ENCODE measurements at places on chromosomes 5 and 9.

- DNase-seq: no peak
Measured at GRCh38 chr5:82465235-82465634, 187.1 kb upstream of the RPS23 start.

GRCh38 chr9:12958279-12958678 lies 183.5 kb downstream of the LURAP1L start:
- no peak for DNase-seq

DNA sequence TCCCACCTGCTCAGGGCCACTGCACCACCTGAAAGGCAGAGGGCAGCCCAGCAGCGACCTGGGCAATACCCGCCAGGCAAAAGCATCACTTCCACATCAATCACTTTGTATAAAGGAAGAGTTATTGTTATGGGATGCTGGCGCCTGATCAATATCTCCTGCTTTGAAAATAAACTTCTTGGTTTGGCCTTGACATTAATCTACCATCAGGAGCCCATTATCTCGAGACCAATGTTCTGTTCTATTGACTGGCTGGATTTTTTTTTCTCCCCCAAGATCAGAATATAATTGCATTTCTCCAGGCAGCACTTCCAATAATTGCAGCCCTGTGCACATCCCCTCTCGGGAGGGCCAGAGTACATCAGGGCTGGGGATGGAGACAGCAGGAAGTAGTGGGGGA lies 44.4 kb upstream of the SAP30L start:
- no peak for DNase-seq

DNA sequence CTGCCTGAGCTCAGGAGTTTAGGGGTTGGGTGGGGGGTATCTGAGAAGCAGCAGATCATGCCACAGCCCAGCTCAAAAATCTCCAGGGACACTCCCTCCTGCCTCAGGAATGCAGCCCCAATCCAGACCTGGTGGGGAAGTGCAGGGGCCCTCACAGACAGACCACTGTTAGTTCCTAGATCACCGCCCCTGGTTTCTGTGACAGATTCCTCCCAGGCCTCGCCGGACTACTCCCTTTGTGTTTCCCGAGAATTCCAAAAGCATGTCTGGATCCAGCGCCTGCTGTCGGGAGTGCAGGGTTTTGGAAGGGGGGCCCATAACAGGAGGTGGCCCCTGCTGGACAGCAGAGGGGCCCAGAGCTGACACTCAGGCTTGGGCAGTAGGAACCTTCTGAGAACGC lies 74.5 kb downstream of the CTSL start:
- no peak for DNase-seq

DNA sequence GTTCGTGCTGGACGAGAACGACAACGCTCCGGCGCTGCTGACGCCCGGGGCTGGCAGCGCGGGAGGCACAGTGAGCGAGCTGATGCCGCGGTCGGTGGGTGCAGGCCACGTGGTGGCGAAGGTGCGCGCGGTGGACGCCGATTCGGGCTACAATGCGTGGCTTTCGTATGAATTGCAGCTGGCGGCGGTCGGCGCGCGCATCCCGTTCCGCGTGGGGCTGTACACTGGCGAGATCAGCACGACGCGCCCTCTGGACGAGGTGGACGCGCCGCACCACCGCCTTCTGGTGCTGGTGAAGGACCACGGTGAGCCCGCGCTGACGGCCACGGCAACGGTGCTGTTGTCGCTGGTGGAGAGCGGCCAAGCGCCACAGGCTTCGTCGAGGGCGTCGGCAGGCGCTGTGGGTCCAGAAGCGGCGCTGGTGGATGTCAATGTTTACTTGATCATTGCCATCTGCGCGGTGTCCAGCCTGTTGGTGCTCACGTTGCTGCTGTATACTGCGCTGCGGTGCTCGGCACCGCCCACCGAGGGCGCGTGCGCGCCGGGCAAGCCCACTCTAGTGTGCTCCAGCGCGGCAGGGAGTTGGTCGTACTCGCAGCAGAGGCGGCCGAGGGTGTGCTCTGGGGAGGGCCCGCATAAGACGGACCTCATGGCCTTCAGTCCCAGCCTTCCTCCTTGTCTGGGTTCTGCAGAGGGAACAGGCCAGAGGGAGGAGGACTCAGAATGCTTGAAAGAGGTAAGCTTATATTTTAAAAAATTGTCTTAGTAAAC lies 2.2 kb downstream of the PCDHA13 start:
- DNase-seq: no peak

DNA sequence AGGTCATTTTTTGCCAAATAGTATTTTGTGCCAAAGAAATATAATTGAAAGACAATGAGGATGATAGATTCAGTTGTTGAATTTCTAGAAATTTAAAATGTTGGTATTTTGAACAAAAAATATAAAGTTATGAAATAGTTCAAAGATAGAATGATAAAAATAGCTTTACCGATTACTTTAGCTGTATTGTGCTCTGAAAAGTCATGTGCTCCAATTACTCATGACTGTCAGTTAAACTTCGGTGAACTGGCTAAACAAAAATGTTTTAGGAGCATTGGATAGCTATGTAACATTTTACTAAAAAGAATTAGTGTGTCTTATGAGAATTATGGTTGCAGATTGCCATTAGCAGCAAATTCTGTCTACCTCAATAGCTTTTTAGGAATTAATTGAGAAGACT lies 177.3 kb upstream of the VCAN start:
- DNase-seq: no peak

DNA sequence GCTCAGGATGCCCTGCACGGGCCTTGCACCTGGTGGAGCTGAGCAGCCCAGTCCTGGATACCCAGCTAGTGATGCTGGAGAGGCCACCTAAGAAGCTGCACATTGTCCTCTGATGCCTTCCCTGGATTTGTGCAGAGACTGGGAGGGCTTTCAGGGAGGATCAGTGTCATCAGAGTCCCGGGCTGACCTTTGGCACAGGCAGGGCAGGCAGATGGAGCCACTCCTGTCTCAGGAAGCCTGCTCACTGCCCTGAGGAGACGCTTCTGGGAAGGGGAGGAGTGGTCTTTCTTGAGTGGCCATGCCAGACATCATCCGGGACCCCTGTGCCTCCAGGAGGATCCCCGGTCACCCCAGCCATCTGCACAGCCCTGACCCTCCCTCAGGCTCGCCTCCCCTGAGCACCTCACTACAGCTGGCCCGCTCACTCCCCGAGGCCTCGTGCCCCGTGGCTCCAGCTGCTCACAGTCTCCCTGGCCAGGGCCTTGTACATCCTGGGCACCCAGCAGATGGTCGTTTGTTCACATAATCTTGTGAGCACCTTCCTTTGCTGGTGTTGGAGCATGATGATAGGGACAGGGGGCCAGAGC lies 47.2 kb upstream of the FCN2 start:
- DNase-seq: no peak

GRCh38 chr5:147727200-147727599 lies 55.3 kb downstream of the JAKMIP2 start:
- no peak for DNase-seq

DNA sequence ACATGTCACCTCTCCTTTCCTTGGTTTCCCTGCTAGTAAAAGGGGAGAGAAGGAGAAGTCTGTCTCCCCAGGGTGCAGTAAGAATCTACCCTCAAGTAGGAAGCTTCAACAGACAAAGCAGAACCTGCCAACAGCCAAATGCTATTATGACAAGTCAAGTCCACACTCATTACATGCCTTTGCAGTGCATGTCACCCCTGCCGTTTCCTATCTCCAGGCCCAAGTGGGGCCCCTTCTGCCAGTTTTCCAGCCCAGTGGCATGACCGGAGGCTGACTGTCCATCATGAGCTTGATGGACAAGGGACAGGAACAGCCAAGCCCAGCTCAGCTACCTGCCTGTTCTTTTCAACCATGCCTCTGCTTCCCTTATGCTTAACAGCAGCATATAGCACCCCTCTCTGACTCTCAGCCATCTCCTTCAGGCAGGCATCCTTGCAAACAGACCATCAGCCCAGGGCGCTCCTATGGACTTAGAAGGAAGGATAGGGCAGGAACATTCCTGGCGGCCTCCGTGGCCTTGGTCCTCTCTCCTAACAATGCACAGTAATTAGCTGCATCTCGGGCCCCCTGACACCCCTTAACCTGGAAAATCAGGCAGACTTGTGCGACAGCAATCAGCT lies 107.2 kb upstream of the RAD23B start:
- DNase-seq: no peak

DNA sequence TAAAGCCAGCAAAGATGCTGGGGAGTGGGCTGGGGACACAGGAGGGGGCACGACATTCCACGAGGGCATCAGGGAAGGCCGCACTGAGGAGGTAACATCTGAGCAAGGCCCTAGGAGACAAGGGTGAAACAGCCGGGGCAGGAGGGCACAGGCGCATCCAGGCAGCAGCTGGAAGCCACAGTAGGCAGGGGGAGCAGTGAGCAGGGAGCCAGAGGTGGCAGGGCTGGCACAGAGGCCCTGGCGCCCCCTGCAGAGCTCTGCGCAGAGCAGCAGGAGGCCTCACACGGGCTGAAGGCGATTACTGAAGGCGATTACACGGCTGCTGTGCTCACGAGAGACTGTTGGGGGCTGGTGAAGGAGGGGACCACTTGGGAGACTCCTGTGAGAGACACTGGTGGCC lies 15.4 kb downstream of the LMAN2 start:
- DNase-seq: no peak

- DNase-seq: no peak
Measured at GRCh38 chr5:417301-418161, 25.4 kb upstream of the EXOC3 start.

- DNase-seq: no peak
Measured at GRCh38 chr5:81748556-81748955, 2.3 kb downstream of the SSBP2 start.

DNA sequence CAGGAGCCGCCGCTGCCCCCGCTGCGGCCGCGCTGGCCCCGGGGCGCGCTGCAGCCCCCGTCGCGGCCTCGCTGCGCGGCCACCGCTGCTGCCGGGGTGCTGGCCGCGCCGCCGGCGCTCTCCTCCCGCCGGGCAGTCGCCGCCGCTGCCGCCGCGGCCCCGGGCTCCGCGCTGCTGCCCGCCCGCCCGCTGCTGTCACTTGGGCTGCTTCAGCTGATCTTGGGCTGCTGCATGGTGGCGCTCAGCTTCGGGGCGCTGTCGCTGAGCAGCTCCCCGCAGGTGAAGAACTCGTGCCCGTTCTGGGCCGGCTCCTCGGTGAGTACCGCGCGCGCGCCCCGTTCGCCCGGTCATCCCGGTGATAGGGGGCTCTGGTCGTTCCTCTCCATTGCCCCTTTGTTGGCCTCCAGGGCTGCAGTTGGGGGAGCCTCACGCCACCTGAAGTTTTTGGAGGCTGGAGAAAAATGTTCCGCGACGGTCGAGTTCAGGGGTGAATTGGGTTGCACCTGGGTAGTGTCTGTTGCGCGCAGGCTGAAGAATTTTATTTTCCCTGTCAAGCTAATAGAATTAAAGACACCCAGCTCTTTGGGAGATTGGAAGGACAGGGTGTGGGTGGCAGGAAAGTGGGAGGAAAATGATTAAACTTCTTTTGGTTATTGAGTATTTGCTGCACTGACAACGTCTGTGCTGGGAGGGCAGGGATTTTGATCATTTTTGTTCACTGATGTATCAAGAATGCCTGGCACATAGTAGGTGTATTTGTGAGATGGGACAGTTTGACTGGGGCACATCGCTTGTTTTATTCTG lies 596 bp downstream of the ENTREP1 start:
- DNase-seq: no peak

DNA sequence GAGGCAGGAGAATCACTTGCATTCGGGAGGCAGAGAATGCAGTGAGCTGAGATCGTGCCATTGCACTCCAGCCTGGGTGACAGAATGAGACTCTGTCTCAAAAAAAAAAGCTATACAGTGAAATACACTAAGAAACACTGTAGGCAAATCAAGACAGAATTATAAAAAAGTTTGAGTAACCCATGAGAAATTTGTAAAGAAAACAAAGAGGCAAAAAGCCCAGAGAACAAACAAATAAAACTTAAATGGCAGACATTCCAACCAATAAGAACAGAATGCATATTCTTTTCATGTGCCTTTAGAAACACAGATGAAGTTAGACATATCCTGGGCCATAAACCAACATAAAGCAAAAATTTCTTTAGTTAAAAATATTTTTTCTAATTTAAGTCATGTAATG lies 30.6 kb downstream of the ZNF169 start:
- DNase-seq: no peak

DNA sequence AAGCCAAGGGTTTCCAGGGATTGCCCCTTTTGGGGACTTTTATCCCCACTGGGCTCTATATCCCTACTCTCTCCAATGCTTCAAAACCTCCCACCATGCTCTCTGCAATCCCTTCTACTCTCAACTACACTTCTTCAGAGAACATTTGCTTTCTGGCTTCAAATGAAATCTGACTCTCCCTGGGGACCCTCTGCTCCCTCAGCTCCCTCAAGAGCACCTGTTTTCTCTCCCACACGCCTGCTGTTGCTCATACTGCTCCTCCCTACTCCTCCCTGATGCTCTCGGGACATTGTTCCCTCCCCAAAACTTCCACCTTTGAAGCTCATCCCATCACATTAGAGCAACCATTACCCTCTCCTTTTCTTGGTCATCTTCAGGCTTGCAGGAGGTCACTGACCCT lies 344.9 kb downstream of the CDK5RAP2 start:
- DNase-seq: no peak

DNA sequence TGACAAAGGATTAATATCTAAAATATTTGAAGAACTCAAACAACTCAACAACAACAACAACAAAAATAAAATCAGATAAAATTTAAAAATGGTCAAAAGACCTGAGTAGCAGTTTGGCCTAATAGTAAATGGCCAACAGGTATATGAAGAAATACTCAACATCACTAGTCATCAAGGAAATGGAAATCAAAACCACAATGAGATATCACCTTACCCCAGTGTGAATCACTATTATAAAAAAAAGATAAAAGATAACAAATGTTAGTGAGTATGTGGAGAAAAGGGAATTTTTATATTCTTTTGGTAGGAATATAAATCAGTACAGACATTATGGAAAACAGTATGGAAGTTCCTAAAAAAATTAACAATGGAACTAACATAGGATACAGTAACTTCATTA lies 247.9 kb upstream of the TRPC7 start:
- no peak for DNase-seq

DNA sequence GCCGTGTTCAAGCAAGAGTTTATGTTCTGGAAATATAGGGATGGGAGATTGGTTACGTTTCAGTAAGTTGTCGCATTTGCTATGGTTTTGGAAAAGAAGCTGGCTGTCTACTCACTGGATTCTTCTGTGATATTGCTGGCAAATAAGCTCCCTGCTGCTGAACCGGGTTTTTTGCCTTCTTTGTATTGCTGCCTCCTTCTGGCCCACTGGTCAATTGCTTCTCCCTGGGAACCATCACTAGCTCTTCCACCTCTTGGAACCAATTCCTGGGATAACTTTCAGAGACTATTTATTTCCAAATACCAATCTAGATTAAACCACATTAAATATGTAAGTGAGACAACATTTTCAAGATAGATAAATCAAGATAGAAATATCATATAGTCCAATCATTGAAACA lies 43.0 kb downstream of the NUDT12 start:
- no peak for DNase-seq

- no peak for DNase-seq
Measured at GRCh38 chr5:150780816-150781221, 2.3 kb downstream of the SMIM3 start.

DNA sequence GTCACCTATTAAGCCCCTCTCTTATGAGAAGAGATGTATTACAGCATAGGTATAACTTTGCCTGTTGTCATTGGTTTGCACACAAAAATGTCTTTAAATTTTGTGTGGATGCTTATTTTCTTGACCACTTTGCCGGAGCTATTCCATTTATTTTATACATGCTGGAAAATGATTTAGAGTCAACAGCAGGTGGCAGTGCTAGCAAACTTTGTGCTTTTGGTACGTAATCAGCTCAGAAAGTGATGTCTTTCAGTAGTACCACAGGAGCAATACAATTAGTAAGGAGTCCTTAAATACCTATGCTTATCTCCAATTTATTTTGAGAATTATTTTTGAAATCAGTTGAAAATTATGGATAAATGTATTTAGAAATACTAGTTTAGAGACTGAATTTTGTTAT lies 19.8 kb upstream of the NUDT12 start:
- no peak for DNase-seq
